Stimulated activated CD8-positive, alpha-beta memory T cell treated with anti-CD3 and anti-CD28 coated beads, Interleukin-15, amount 100 ng/mL, for 4 hours (primary cell): ENCODE measurements at places on chromosomes 2 and 18.

GRCh38 chr2:223297788-223298187 is 245.8 kb downstream of the KCNE4 start:
- DNase-seq, result no peak

DNA sequence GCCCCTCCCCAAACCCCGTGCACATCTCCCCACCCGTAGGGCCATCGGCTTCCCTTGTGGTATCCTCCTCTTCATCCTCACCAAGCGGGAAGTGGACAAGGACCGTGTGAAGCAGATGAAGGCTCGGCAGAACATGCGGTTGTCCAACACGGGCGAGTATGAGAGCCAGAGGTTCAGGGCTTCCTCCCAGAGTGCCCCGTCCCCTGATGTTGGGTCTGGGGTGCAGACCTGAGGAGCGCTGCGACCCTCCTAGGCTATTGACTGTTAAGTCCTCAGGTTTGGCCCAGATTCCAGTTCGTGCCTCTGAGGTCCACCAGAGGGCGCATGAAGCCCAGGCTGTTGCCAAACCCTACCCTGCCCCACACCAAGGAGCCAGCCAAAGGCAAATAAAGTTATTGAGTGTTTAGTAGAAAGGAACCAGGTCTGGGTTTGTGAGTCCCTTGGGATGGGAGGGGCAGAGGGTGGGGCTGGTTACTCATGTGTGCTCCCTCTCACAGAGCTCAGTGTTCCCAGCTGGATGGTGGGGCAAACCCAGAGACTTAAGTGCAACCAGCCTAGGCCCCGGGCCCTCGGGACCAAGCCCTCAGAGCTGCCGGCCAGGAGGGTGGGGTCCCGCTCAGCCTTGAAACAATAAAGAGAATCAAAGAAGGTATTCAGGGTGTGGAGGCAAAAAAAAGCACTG is 2.4 kb downstream of the PNKD start:
- peak; percentile 46 for DNase-seq

DNA sequence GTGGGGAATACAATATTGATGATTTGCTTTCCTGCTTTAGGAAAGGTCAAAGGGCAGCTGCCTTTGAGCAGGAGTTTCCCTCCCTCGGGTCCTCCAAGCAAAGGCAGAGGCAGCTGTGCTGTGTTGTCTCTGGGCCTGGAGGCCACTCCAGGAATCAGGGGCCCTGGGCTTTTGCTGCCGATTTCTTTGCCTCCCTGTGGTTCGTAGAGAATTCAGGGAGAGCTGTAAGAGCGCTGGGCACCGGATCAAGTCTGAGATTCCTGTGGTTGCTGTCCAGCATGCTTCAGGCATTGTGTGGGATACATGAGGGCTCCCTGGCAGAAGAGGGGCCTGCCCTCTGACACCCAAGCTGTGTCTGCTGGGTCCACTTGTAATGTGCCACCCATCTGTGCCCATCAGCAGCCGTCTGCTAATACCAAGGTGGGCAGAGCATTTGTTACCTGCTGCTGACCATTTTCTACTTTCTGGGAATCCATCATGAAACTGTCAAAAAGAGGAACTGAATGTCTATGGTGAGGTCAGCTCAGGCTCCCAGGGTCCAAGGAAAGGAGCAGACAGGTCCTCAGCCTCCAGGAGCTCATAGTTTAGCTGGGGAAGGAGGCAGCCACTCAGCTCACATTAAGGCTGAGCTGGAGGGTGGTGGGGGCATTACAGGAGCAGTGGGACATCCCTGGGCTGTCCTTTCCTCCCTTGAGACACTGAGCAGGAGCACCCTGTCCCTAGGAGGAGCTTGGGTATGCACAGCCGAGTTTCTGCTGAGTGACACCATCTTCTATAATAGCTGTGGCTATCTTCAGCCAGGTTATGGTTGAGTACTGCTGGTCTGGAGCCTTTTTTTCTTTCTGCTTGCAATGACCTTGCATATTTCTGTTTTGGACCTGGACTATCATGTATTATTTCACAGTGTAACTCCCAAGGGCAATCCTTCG is 68.5 kb downstream of the CTIF start:
- no peak for DNase-seq

DNA sequence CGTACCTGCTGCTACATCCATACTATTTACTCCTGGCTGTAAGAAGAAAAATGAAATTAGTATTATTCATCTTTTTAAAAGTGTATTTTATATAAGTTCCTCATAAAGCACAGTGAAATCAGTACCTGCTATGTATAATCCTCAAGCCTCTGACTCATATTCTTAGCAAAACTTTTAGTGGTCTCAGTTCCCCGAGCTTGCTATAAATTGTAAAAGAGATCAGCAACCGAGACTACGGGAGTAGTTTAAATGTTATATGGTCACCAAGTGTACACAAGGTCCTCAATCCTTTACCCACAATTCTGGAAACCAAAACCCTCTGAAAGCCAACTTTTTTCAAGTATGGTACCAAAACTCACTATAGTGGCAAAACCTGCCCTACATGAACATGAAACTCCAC is 24.2 kb downstream of the PRPF40A start:
- DNase-seq, result no peak

DNA sequence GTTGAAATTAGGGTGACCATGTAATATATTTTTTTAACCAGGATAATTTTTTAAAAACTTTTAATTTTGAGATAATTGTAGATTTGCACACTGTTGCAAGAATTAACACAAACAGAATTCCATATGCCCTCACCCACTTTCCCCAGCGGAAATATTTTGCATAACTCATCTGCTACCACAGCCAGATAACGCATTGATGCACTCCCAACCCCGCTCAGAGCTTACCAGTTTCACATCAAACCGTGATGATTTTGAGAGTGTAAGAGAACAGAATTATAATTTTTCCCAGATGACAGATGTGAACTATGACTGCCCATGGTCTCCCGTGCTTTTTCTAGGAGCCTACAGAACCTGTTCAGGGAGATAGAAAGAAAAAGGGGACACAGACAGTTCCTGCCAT is 35.2 kb upstream of the LDLRAD4 start:
- no peak for DNase-seq

DNA sequence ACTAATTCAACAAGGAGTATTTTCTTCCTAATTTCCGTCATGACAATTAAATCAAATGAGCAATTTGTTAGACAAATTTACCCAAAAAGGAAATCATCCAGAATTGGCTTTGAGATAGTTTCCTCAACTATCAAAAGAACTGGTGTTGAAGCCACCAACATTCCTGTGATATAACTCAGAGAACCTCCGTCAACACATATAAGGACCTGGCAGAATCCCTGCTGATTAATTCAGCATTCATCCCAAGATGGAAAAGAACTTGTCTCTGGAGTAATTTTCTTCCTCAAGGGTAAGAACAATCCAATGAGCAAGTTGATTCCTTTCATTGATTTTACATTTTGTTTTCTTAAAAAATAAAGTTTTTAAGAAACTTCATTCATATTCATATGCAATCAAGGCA is 62.0 kb downstream of the MBD2 start:
- DNase-seq, result no peak

DNA sequence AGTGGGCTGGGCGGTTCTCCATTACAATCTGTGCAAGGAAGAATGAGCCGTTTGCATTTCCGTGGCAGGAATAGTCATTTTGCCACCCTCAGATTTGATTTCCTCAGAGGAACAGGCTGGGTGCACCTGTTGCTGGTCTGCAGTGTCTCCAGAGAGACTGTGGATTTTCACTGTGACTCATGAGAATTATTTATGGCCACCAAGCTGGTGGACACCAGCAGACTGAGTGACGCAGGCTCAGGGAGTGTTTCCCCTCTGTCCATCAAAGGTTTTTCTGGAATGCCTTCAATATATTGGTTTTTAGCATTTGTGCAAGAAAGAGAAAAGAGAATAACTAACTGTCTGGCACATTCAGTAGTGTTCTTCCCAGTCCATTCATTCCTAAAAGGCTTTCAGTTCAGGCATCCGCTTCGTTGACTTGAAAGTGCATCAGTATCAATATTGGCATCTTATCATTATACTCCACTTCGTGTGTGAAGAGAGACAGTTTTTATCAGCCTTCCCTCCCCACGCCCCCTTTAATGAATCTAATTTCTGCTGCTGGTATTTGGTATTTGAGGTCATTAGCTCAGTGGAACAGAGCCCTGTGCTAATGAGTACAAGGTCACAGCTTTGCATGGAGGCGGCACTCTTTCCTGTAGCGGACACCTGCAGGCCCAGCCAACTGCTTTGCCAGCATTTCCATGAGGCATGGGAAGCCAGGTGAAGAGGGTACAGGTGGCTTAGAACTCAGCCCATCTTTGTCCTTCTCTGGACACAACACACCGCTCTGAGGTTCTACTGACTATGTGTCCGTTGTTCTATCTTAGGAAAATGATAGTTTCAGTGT is 39.9 kb downstream of the PRKCE start:
- DNase-seq, result no peak

- no peak for DNase-seq
Observed at GRCh38 chr2:65367524-65367923, 64.9 kb downstream of the SPRED2 start.

- DNase-seq, result no peak
Observed at GRCh38 chr2:33835911-33836310, 236.8 kb upstream of the FAM98A start.

DNA sequence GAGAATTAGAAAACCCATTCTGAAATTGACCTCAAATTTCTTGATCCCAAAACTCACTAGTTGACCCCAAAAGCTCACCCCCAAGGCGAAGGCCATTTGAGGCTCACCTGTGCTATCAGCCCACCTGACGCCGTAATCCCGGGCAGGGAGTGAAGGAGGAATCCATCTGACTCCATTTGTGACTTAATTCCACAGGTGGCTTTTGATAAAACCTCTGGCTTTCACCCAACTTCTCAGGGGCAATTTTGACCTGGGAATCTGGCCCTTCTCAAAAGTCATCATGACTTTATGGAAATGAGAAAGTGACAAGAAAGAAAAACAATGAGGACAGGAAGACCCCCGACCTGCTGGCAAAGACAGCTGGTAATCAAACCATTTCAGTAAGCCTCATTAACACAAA is 86.9 kb upstream of the SALL3 start:
- DNase-seq, result no peak

- DNase-seq, result no peak
Observed at GRCh38 chr2:178101321-178102079, 10.7 kb upstream of the RBM45 start.

DNA sequence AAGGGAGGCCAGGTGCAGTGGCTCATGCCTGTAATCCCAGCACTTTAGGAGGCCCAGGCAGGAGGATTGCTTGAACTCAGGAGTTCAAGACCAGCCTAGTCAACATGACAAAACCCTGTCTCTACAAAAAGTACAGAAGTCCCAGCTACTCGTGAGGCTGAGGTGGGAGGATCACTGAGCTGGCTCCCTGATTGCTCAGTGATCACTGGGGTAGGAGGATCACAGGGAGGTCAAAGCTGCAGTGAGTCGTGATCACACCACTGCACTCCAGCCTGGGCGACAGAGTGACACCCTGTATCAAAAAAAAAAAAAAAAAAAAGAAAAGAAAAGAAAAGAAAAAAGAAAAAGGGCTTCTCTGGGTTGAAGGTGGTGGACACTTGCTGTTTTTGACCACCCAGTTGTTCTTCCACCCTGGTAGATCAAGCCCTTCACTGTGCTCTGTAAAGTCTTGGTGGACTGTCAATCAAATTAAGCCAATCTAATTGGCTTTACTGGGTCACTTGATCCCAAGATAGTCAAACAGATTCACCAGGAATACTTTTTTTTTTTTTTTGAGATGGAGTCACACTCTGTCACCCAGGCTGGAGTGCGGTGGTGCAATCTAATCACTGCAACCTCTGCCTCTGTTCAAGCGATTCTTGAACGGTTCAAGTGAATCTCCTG is 191.6 kb downstream of the AGPS start:
- DNase-seq, result no peak

DNA sequence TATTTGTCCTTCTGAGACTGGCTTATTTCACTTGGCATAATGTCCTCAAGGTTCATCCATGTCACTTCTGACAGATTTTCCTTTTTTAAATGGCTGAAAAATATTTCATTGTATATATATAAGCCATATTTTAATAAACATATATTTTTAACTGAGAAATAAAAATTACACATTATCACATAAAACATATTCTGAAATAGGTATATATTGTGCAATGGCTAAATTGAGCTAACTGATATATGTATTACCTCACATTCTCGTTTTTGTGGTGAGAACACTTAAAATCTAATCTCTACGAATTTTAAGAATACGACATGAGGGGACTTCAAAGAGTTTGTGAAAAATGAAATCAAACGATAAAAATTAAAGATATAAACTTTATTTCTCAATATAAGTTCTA is 25.7 kb upstream of the ZSWIM2 start:
- no peak for DNase-seq

DNA sequence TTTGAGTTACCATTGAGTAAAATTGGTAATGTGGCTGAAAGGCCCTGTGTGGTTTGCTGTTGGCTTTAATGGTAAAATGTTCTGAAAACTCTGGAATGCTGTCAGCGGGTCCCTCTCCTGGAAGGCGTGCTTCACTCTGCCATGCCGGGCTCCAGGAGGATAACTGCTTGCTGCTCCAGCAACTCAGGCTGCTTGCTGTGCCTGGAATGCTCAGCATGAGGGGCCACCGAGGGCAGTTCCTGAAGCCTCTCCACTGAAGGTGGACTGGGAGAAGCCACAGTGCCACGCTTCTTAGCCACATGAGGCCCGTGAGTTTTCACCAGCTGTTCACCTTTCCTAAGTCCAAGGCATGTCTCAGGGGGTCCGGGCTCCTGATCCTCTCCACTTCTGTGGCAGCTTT is 90.4 kb upstream of the FAM110C start:
- DNase-seq, result no peak

- no peak for DNase-seq
Observed at GRCh38 chr18:28559511-28559910, 382.6 kb upstream of the CDH2 start.

GRCh38 chr2:120235681-120236080 is 12.5 kb upstream of the TMEM185B start:
- no peak for DNase-seq

- DNase-seq, result no peak
Observed at GRCh38 chr2:56127010-56127409, 56.8 kb upstream of the CCDC85A start.

DNA sequence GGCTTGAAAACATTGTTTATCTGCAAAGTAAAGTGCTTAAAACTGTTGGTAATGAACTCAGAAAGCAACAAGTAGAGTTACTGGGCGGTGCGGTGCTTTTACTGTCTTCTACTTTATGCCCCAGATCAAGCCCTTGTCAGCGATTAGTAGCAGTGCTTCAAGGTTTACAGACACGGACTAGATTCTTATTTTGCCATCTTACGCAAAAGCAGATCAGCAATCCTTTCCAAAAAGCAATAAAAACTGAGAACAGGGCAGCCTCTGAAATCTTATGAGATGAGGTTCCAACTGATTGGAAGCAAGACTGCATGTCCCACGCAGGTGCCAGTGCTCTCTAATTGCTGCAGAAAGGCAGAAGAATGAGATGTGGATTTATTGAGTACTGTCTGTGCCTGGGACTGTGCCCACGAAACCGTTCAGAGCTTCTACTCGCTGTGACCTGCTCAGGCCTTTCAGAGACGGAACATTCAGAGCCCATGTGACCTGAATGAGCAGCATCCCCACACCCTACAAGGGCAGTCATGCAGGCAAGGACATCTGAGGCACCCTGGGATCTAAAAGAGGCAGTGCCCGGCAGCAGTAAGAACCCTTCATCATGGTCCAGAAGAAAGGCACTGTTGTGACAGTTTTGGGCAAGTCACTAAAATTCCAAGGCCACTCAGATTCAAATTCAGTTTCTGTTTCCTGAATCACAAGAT is 15.7 kb downstream of the COL4A3 start:
- DNase-seq, result no peak
